Adrenal gland (tissue), 19 donors: ENCODE measurements at places on chromosomes 6 and 20. TPM values are rescaled to one million over a fixed set of nuclear protein-coding genes. Genes with fewer than 3 reads are reported as not detected.

TRIM15 gene
- total RNA-seq, result not detected

BMP5 gene
- total RNA-seq, result 0.06 TPM

C4B gene
- total RNA-seq, result 1,173 TPM

SH3BGRL2 gene
- 13.3 TPM for total RNA-seq

PRND gene
- 0.17 TPM for total RNA-seq

RRAGD gene
- total RNA-seq, result 36.5 TPM

LINC00237 gene
- not detected for total RNA-seq

SLC4A11 gene
- total RNA-seq, result 9.1 TPM

ACAT2 gene
- 19.0 TPM for total RNA-seq

ADGRF1 gene
- not detected for total RNA-seq

TNFRSF21 gene
- 1.9 TPM for total RNA-seq

PCMTD2 gene
- 68.7 TPM for total RNA-seq

TMEM217 gene
- total RNA-seq, result 5.6 TPM
